ENCODE measurements at places on chromosomes 6 and 20.

DNA sequence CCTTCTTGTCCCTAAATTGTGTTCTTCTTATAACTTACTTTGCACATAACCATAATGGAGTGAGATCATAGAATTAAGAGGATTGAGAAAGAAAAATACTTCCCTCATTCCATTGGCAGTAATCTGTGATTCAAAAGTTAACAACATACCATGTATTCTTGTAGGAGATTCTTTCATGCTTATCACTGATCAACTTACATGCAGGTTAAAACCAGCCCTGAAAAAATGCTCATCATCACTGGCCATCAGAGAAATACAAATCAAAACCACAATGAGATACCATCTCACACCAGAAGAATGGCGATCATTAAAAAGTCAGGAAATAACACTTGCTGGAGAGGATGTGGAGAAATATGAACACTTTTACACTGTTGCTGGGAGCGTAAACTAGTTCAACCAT lies 36.5 kb upstream of the GFRAL start:
- no peak for DNase-seq

DNA sequence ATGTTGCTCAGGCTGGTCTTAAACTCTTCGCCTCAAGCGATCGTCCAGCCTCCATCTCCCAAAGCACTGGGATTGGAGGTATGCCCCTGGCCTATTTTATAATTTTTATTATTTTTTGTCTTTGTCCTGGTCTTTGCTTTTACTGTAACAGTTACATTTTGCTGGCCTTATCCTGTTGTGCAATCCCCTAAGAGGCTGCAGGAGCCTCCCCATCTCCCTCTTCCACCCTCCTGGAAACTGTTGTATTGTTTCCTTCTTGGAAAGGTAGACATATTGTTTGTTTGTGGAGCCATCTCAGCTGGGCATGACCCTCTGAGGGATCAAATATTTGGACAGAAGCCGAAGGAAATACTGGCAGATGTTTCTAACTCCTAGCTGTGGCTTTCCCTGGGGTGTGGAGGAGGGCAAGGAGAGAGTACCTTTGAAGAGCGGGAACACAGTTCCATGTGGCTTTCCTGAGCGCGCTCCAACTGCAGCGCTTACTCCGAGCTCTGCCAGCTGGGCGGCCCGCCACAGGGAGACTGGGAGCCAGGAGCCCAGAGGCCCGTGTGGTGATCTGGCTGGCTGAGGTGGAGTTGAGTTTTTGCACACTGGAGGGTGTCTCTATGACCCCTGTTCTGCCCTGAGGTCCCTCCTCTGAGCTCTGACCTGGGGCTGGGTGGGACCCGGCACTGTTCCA lies 4.9 kb downstream of the MAPK13 start:
- no peak for DNase-seq

GRCh38 chr6:53837865-53838769 lies 43.3 kb downstream of the LRRC1 start:
- DNase-seq, result no peak

DNA sequence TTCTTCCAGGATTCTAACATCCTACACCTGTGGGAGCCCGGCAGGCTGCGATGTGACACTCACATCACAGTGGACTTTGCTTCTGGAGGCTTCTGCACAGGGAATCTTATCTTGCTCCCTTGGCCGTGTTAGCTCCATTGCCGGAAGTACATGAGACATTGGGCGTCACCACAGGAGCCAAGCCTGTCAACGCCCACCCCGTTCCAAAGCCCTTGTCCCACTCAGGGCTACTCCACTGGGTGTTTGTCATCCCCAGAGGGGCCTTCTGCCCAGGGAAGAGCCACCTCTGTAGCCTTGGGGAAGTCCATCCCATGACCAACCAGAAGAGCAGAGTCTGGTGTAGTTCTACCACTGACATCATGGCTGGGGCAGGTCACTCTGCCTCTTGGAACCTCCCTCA lies 1.7 kb downstream of the RAB44 start:
- DNase-seq, result no peak

GRCh38 chr6:157821342-157822033 lies 1.6 kb upstream of the SNX9 start:
- no peak for DNase-seq

- no peak for DNase-seq
Measured at GRCh38 chr6:73032586-73032985, 192.7 kb downstream of the KHDC1L start.

GRCh38 chr6:9543649-9544048 lies 871.2 kb downstream of the TFAP2A start:
- no peak for DNase-seq

DNA sequence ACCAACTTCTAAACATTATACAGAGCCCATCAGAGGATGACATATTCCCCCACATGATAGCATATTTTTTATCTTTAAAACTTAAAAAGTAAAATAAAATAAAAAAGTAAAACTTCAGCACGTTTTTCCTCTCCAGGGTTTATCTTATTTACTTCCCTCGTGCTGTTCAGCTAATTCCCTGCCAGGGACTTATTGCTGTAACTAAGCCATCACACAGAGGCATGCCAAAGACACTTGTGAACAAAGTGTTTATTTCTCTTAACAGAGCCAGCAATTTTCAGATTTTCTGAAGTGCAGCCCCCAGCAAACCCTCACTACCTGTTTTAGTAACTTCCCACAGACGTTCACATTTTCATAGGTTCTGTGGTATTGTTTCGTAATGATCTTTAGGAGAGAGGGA lies 293.8 kb downstream of the ZNF217 start:
- no peak for DNase-seq

All from stimulated activated CD8-positive, alpha-beta memory T cell treated with anti-CD3 and anti-CD28 coated beads, Interleukin-4, amount 100 ng/mL, for 1 hour (primary cell).